Memory B cell (primary cell): ENCODE measurements at places on chromosomes 13 and 19.
A peak's percentile ranks its signal among the peaks of the same experiment; 100 is the strongest.

DNA sequence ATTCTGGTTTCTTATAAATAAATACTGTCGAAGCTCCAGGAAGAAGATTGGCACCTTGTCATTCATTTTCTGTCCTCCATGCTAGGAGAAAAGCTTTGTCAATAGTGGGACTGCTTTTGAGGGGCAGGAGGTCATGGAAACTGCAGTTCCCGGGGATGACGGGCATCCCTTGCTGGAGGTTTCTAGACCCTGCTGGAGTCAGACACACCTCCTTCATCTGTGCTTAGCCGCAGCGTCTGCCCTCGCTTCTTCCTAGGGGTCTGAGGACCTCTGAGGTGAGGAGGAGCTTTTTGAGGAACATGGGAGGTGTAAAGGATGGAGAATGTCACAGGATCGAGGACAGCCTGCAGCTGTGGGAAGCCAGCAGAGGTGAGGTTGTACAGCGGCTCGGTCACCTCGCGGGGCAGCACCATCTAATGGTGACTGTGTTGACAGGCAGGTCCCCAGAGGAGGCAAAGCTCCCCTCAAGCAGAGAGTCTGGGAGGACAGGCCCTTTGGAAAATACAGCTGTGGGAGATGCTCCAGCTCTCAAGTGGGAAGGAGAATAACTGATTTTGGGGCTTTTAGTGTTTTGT, 172.7 kb upstream of the RNF113B start:
- DNase-seq, result no peak

DNA sequence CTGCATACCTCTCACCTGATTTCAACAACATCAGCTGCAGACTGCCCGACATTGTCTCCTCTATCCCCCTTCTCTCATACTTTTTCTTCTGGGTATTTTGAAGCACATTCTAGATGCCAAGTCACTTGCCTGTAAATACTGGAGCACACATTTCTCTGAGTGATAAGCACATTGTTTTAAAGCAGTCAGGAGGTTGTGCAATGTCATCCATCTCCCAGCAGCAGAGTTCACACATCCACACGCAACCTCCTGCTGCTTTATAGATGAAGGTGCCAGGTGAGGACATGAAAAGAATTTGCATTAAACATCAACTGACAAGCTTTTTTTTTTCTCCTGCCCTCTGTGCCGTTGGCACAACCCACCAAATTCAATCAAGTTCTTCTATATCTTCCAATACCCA, 5.5 kb downstream of the UPK1A start:
- DNase-seq, result no peak

DNA sequence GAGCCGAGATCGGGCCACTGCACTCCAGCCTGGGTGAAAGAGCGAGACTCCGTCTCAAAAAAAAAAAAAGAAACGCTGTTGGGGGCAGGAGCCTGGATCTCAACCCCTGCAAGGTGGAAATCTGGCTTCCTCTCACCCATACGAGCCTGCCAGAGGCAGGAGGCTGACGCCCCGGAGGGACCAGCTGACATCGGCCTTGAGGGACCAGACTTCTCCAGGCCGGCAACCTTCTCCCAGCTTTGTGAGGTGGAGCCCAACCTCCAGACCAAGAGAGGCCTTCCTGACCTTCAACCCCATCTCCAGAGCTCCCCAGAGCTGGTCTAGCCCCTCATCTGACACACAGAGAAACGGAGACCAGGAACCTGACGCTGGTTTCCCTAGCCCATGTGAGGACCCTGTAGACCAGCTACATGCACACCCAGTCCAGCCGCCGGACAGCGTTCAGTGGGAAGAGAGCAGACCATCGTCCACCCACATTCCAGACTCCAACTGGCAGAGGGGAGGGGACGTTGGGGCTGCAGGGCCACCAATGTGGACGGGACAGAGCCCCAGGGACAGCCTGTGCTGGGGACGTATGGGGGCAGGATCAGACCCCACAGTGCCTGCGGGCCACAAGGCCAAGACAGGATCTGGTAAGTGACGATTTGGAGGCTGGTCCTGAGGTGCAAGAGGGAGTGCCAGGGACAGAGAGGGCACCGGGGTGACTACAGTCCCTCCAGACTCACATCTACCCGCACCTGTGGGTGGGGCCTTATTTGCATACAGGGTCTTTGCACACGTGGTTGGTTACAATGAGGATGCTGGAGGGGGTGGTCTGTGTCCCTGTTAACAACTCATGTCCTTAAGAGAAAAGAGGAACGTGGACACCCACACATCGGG, 11.4 kb downstream of the SBNO2 start:
- no peak for DNase-seq

- DNase-seq, result no peak
These were observed 21.0 kb upstream of the FBL start for GRCh38 chr19:39867133-39867532.

DNA sequence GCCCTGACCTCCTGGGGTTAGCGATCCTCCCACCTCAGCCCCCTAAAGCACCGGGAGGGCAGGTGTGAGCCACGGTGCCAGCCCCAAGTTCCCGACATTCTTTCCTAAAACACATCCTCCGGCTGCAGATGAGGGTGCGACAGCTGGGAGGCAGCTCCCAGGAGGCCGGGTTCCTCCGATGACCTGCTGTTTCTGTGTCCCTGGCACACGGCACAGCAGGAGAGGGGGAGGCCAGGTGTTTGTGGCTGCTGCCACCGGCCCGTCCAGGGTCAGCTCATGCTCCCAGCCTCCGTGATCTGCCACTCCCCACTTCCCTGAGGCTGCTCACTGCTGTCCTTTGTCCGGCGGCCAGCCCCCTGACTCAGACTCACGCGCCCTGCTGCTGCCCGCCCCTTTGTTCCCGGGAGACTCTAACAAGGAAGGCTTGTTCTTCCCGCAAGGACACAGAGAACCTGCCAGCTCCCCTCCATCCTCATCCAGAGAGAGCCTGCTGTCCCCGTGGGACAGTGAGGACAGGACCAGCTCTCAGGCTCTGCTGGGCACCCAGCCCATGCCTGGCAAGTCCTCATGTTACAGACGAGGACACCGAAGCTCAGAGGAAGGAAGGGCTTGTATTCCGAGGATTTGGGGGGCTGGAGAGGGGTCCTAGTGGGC, 10.6 kb upstream of the MADCAM1 start:
- no peak for DNase-seq

DNA sequence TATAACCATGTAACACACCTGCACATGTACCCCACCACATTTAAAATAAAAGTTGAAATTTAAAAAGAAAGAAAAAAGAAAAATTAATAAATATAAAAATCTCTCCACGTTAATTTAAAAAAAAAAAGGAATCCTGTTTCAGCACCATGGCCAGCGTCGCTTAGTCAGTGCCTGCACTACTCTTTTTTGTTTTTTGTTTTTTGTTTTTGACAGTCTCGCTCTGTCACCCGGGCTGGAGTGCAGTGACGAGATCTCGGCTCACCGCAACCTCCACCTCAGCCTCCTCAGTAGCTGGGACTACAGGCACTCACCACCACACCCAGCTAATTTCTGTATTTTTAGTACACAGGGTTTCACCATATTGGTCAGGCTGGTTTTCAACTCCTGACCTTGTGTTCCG, 835.9 kb downstream of the UQCRFS1 start:
- DNase-seq, result no peak

DNA sequence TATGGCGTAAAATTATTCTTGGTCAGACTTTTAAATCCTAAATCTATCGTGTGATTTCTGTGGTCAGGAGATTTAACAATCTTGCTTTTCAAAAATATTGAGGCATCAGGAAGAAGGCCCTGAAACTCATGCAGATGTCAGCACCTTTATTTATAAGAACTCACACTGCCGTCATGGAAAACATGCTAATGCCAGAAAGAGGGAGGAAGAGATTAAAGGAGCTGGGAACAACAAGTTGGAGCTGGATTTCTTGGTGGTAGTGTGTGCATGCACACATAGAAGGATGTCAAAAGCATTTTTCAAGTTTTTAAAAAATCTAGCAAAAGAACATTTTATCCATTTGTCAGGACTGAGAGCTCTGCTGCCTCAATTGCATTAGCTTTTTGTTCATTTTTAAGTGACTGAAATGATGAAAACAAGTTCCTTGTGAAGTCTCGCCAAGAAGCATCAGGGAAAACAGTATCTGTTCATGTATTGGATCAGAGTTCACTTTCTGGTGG, 342.5 kb downstream of the SPRY2 start:
- DNase-seq, result no peak

- DNase-seq, result no peak
These were observed 21.0 kb downstream of the CLEC4M start for GRCh38 chr19:7783991-7784423.

GRCh38 chr13:95073747-95074311, 227.4 kb downstream of the ABCC4 start:
- no peak for DNase-seq

- no peak for DNase-seq
These were observed 191.5 kb downstream of the TEX29 start for GRCh38 chr13:111511805-111512504.

DNA sequence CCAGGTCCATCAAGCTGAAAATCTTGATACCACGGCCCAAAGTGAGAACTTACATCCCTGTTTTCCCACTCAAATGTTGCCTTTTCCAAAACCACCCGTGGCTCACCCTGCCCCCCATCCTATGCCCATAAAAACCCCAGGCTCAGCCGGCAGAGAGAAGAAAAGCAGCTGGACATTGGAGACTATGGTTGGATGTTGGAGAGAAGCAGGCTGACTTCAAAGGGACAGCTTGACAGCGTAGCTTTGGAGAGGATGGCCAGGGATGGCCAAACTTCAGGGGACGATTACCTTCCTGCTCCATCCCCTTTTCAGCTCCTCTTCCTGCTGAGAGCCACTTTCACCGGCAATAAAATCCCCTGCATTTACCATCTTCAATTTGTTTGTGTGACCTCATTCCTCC, 3.5 kb upstream of the ZNF792 start:
- no peak for DNase-seq

DNA sequence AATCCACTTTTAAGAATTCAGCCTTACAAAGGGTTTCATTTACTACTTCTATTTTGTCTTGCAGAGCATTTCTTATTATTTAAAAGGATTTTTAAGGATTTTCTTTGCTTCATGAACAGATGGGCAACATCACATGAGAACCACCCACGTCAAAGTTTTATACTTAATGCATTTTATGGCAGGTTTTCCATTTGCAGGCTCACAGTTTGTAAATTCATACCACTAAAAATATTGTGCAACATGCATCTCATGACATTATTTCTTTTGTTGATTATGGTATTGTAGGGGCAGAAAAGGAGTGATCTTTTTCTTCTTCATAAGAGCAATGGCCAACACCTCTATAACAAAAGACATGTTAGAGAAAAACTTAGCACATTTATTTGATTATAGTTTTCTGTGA, 554.0 kb upstream of the SPRY2 start:
- no peak for DNase-seq

- DNase-seq, result peak; percentile 54
These were observed 15.9 kb downstream of the ZNF787 start for GRCh38 chr19:56105090-56105701.

DNA sequence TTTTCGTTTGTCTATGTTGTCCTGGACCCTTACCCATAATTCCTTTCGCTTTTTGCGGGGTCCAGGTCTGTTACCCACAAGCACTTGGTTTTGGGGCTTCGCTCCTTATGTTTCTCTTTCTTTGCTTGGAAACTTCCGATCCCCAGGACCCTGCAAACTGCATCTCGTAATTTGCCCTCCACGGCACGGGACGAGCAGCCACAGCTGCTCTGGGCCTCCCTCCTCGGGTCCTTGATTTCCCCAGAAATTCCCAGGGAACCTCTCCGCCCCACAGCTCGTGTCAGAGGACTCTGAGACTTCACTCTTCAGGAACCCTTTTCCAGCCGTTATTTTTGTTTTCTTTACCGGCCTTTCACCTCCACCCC, 599 bp downstream of the SNRNP70 start:
- DNase-seq, result no peak

DNA sequence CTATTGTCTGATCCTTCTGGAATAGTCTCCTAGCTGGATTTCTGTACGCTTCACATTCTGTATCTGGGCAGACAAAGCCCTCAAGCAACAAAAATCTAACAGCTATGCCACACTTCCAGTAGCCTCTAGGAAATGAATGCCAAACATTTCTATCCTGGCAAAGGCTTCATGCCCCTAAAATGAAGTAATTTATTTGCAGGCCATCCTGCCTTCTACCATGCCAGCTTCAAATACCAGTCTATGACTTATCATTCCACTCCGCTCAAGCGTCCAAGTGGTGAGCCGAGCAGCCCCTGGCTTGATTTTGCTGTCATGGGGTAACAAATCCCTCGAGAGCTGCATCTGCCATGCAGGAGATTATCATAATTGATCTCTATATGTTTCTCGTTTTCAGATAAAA, 86.9 kb downstream of the LHFPL6 start:
- no peak for DNase-seq

DNA sequence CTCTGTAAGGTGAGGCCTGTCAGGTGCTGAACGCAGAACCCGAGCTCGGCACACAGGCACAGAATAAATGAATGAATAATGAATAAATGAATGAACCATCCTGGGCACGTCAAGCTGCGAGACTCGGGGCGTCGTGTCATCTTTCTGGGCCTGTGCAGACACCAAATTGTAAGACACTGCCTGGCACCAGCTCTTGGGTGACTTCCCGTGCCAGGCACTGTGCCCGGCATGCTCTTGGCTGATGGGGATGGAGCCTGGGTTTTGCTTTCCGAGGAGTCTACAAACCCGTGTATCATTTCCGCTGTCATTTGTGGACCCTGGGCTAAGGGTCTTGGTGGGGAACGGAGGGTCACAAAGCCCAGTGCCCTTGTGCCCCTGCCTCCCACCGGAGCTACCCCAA, 43.9 kb downstream of the CELF5 start:
- no peak for DNase-seq

GRCh38 chr13:33710924-33711323, 107.0 kb upstream of the RFC3 start:
- DNase-seq, result no peak

- DNase-seq, result no peak
These were observed 516.6 kb upstream of the NBEA start for GRCh38 chr13:34425327-34425949.

GRCh38 chr13:88887045-88887662, 1216.0 kb downstream of the SLITRK5 start:
- DNase-seq, result no peak

GRCh38 chr19:17328517-17329365, 5.9 kb downstream of the ANO8 start:
- DNase-seq, result no peak

- DNase-seq, result no peak
These were observed 148.9 kb downstream of the GPC6 start for GRCh38 chr13:93375491-93375890.

DNA sequence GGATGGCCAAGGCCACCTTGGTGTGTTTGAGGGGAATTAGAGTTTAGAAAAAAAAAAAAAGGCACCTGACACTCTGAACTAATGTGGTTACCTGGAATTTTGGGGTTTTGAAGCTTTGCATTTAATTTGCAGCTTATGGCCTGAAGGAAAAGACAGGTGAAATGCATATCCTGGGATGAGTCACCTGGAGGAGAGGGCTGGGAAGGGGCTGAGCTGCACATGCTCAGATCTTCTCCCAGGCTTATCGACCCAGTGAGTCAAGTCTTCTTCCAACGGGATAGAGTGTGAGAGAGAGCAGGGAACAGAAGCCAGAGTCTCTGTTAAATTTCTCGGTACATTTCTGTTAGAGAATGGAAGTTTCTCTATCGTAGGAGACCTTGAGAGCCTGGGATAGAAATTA, 29.7 kb upstream of the ALOX5AP start:
- no peak for DNase-seq

- DNase-seq, result no peak
These were observed 29.2 kb upstream of the ARGLU1 start for GRCh38 chr13:106597186-106597585.
